ENCODE measurements at places on chromosomes 5 and 9. TPM values are rescaled to one million over a fixed set of nuclear protein-coding genes. Genes with fewer than 3 reads are reported as not detected.

Gene SH3TC2
- 0.26 TPM for total RNA-seq

Gene SPATA31C2
- total RNA-seq, result not detected

Gene ASTN2
- 11.3 TPM for total RNA-seq

Gene ASPN
- 10.4 TPM for total RNA-seq

Gene ANKRD20A1
- under 0.01 TPM for total RNA-seq

- no peak for DNase-seq
These were observed 46.1 kb downstream of the ASTN2 start for GRCh38 chr9:117368684-117369230.

DNA sequence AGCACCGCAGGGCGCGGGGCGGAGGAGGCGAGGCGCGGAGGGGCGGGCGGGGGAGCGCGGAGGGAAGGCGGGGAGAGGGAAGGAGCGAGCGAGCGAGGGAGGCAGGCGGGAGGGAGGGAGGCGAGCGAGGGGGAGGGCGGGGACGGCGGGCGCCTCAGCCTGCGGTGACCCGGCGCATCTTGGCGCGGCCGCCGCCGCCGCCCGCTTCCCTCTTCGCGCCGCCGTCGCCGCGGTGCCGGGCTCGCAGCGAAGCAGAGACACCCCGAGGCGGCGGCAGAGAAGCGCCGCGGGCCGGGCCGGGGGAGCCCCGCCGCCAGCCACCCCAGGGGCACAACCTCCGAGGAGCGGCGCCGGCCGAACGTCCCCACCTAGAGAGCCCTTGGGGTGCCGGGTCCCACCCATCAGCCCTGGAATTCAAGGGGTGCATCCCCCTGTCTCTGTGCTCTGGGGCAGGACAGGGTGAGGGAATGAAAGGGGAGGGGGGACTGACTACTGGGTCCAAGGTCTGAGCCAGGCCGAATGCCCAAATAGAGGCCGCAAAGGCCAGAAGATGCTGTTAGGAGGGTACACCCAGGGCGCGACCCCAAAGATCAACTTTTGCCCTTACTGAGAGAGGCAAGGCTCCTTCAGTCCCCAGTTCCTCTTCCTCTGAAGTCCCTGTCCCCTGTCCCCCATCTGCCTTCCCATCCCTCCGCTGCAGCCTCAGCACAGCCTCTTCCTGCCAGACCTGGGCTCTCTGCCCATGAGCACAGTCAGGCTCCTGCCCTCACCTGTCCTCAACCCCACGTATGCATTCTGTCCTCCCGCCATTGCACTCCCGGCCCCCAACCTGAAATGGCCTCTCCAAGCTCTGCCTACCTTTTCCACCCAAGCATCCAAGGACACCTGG lies at the start of gene ADAMTS2:
TSS of gene ADAMTS2 (minus strand) at position 29 of the 889 bp plus-strand sequence. CDS start 133 bp downstream, outside the sequence.
- no peak for DNase-seq

GRCh38 chr5:42089705-42090104 lies 164.6 kb downstream of the FBXO4 start:
- no peak for DNase-seq

GRCh38 chr5:53194086-53194485 lies 84.5 kb upstream of the MOCS2 start:
- peak; percentile 51 for DNase-seq

DNA sequence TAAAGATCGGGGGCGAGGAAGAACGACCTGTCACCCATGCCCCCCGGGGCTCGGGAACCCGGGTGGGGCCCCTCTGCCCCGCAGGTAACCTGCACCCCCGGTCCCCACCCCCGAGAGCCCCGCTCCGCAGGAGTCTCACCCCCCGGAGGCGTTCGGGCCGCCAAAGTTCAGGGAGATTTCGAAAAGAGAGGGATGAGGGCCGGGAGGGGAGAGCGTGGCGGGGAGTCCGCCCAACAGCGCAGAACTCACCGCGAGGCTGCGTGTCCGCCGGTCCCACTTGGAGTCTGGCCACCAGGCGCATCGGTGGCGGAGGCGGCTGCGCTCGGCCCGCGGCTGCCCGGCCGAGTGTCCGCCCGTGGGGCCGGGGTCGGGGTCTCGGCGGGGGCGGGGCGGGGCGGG lies at the start of gene PHF19:
TSS of gene PHF19 (minus strand) at position 347 of the 399 bp plus-strand sequence. CDS start 2,447 bp downstream, outside the sequence.
- peak; percentile 37 for DNase-seq

- peak; percentile 19 for DNase-seq
These were observed 286.7 kb downstream of the TLE4 start for GRCh38 chr9:79858508-79858907.

DNA sequence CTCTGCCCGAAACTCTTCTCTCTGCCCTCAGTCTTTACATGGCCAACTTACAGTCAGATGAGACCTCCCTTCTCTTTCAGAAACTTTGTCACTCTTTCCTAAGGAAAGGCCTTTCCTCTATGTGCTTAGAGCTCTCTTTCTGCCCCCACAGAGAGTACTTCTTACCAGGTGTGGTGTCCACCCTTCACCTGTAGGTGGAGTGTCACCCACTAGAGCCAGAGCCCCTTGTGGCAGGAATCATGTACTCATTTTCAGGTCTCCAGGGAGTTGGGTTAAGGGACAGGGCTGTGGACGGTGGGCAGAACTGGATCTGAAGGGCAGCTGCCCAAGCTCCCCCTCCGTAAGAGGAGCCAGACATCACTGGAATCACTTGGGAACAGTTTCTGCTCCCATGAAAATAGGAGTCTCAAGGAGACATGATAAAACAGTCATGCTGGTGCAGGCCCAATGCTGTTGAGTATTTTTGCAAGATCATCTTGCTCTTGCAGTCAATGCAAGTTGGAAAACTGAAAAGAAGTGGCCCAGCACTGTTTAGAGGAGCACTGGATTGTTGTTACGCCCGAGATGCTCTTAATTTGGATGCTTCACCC lies 436.7 kb downstream of the ZSWIM6 start:
- peak; percentile 13 for DNase-seq

GRCh38 chr5:149748471-149749094 lies 18.5 kb downstream of the PPARGC1B start:
- no peak for DNase-seq

DNA sequence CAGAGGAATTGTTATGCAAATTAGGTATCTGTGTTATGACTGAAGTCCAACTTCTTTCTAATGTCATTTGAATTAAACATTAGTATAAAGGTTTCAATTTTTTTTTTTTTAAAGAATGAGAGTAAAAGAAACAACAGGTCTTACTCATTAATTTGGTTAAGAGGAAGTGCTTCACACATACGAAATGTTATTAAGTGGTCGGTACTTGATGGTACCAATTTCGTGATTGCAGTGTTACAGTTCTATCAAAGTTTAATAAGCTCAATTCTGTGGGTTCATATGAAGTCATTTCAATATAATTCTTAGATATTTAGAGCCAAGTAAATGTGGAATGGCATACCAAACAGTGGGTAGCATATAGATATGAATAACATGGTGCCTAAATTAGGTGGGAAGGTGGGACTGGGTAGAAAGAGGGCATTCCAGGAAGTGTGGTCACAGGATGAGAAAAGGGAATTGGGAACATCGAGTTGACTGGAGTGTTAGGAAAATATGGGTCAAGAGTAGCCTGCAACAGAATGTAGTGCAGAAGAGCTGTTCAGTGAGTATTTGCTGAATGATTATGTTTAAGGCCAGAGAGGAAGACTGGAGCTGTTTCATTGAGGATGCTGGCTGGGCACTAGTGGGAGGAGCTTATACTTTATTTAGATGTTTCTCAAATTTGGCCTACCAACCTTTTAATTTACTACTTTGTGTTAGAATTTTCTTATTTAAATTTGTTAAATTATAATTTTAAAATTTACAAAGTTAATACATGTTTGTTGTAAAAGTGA lies 34.1 kb upstream of the DHFR start:
- DNase-seq, result no peak

GRCh38 chr9:111662576-111663300 lies 1.3 kb downstream of the GNG10 start:
- peak; percentile 15 for DNase-seq
